D341Med (cell line): ENCODE measurements at places on chromosomes 5 and 9.

GRCh38 chr5:21862986-21863385 lies 990.2 kb downstream of the CDH12 start:
- no peak for DNase-seq

DNA sequence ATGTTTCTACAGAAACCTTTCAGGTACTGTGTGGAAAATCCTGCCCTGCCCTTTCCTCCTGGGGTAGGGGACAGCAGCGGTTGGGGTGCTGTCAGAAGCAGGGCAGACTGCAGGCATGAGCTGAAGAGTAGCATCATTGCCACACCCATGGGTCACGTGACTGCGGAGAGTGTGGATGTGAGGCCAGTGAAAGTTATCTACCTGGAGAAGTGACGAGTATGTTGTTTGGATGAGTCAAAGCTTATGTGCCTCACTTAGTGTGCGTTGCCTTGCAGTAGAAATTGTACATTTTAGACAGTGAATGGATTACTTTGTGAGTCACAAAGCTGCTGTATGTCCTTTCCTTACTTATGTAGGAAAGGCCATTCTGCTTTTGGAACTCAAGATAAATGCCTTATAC lies 21.7 kb upstream of the ACTBL2 start:
- DNase-seq, result no peak

DNA sequence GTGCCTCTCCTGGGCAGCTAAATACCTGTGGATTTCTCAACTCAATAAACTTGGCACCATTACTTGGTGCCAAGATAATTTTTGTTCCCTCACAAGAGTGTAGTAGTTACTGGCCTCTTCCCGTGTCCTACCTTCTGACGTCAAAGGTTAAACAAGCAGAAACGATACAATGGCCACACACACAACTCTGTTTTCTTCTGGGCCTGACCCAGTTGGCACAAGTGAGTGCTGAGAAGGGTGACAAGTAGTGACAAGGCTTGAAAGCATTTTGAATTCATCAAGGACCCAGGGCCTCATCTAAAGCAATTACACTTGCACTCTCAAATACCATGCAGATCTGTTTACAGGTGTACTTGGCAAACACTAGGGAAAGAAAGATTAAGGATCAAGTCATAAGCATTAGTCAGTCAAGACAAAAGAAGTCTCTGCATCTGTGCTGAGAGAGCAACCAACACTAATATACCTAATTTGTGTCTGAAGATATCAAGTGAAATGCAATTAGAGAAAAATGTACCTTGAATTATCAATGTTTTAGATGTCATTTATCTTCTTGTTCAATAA lies 30.8 kb downstream of the RASEF start:
- DNase-seq, result no peak

GRCh38 chr9:121844098-121844497 lies 192.7 kb downstream of the DAB2IP start:
- DNase-seq, result no peak

DNA sequence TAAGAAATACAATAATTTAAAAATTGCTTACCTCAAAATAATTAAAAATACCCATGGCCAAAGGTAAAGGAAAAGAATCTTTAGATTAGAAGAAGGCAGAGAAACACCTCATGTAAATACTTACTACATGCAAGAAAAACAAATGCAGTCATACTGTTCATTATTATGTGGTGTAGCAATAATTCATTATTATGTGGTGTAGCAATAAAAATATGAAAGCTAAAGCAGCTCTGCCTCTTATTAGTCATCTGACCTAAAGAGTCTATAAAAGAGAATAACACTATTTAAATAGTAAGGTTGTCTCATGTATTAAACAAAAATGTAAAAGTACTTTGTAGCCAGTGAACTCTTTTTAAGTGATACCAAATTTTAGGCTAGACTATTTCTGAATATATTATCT lies 6.6 kb downstream of the DTWD2 start:
- no peak for DNase-seq

- no peak for DNase-seq
Observed at GRCh38 chr5:157371655-157372471, 88.2 kb upstream of the NIPAL4 start.

DNA sequence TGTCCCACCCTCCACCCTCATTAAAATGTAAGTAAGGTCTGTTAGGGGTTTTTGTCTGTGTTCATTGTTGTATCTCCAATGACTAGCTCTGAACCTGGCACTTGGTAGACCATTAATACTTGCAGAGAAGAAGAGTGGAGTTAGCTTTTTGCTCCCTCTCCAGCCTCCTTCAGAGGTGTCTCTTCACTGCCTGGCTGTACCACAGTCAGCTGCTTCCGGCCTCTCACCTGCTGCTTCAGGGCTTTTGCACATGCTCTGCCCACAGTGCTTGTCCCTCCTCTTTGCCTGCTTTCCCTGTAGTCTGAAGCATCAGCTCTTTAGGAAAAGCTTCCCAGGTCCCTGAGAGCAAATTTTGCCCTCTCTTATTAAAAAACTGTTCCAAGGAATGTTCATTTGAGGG lies 83.6 kb downstream of the SNX24 start:
- no peak for DNase-seq

- DNase-seq, result peak; percentile 4
Observed at GRCh38 chr5:132020568-132021339, 9.3 kb upstream of the ACSL6 start.

GRCh38 chr5:41842777-41843176 lies 27.4 kb downstream of the OXCT1 start:
- no peak for DNase-seq

DNA sequence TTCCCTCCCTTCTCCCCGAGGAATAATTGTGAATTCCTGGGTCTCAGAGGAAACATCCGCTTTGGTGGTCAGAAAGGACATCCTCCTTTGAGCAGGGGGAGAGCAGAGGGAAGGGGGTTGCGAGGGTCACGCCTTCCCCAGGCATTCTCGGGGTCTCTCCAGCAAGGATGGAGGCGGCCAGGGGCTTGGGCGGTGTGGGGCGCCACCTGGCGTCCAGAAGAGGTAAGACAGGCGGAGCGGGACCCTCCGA lies 129.1 kb downstream of the KCNIP1 start:
- DNase-seq, result peak; percentile 84

DNA sequence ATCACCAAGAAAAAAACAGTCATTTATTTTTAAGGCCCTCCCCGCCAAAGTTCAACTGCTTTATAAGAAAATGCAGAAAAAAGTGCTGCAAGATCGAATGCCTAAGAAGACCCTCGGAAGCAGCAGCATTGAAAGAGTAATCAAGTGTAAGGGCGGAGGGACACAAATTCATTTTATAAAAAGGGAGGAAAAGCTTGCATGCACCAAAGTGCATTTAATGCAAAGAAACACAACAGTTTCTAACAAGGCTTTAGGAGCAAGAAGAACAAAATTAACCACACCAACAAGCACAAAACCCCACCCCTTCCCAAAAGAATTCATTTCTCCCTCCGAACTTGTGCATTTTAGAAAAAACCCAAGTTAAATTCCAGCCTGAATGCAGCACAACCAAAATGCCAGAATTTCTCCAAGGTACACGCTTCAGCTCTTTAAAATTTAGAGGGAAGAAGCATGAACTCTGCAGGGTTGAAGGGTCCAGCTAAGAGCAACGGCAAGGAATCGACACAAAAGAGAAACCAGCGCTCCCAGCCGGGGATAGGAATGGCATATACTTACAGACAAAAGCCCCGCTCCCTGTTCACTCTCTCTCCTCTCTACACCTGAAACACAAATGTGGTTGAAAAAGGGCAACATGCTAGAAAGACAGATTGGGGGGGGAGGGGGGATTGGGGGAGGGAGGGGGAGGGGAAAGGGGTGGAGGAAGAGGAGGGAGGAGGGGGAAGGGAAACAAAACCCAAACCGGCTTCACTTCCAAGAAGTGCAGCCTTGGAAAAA lies at the start of gene NREP:
Gene NREP, minus strand, starts transcription at position 614 of the 774 bp plus-strand sequence. CDS start 1,422 bp downstream, outside the sequence.
- no peak for DNase-seq

- DNase-seq, result no peak
Observed at GRCh38 chr5:111134087-111134486, 41.9 kb downstream of the WDR36 start.

DNA sequence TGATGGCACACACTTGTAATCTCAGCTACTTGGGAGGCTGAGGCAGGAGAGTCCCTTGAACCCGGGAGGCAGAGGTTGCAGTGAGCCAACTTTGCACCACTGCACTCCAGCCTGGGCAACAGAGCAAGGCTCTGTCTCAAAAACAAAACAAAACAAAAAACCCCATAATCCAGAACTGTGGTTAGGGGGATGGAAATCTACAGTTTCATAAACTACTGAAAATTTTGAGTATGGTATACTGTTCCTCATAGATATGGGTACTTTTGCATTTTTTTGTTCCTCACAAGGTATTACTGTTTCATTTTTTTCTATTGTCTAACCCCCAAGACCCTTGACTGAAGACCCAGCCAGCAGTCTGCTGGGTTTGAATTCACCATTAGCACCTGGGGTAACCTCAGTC lies 52.2 kb upstream of the MAP3K1 start:
- no peak for DNase-seq

DNA sequence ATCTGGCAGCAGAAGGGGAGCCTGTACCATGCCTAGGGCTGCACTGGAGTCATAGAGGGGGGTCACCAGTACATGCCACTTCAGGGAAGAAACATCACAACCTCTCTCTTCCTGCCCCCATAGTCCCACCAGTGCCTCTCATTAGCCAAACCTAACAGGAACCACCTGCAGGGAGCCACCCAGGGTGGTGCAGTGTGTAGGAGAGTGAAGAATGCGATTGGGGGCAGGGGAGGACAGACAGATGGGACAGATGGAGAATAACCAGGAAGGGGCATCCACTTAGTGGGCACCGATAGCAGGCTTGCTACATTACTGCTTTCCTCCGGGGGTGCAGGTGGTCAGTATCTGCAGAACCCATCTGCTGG lies 19.2 kb downstream of the DAPK1 start:
- DNase-seq, result no peak

DNA sequence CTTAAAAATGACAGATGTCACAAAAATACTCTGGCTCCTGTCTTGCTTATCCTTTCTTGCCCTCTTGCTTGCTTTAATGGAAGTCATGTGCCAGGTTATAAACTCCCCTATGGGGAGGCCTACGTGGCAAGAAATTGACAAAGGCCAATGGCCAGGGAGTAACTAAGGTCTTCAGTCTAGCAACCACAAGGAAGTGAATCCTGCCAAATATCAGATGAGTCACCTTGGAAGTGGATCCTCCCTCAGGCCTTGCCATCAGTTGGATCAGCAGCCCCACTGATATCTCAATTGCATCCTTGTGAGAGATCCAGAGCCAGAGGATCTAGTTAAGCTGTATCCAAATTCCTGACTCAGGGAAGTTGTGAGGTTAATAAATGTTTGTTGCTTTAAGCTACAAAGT lies 82.8 kb downstream of the CAAP1 start:
- DNase-seq, result no peak

GRCh38 chr9:135602789-135603481 lies 36.4 kb downstream of the GLT6D1 start:
- DNase-seq, result peak; percentile 72

- peak; percentile 78 for DNase-seq
Observed at GRCh38 chr9:113901221-113901688, 25.1 kb downstream of the ZNF618 start.

GRCh38 chr5:136674178-136674577 lies 308.8 kb upstream of the TRPC7 start:
- DNase-seq, result no peak

DNA sequence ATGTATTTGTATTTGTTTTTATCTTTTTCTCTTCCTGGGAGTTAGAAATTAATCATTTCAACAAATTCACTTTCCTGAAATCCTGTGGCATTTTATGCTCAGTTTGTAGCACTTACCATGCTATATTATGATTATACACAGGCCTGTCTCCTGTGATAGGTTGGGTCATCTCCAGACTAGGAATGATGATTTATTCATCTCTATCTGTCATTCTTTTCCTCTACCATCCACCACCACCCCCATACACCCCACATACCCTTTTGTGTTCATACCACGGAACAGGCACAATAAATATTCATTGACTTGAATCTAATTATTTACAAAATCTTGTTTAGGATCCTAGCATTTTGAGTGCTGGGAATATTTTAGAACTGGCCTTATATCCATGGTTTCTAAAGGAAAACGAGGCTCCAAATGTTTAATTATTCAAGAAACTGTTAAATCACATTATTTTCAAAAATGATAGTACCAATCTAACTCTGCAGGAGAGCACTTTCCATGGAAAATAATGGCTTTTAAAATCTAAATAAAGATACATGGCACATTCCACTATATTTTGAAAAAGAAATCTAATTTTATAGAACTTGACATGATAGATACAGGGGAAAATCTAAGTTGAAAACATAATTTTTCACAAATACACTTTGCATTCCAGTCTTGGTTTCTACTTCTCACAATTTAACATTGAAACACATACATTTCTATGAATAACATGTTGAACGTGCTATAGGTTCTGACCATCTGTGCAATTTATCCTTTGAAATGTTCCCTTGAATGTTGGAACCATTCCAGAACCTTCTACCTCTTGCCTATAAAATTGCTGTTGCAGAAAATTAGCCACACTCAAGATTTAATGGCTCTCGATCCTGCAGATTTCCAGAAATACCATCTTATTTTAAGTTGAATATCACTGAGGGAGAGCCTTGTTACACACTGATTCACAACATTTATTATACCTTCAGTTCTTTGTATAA lies 89.3 kb downstream of the STARD4 start:
- DNase-seq, result no peak

DNA sequence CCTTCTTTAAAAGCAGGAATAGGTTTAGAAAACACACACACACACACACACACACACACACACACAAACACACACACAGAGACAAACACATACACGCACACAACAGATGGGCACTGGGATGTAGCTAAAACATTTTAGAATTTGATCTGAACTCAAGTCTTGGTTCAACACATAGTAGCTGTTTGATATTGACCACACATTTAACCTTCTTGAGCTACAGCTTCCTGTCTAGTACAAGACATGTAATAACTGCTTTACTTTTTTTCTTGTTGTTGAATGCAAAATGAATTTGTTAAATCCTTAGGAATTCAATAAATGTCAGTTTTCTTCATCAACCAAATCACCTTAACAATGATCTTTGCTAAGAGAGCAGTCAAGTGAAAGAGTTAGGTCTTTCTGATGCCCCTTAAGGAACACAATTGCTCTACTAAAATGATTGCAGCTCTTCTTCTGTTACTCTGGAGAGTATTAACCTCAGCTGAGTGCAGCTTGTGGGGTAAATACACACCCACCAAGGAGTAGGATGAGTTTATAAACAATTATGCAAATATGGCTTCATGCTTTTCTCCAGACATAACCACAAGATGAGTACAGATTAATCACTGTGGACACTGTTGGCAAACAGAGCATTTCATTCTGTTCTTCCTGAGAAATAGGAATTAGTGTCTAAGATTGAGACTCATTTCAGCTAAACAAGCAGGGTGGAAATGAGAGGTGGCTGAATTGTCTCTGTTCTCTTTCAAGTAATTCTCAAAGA lies 302.9 kb upstream of the PAPPA start:
- no peak for DNase-seq

- no peak for DNase-seq
Observed at GRCh38 chr9:15720861-15721260, 168.0 kb downstream of the CCDC171 start.

- DNase-seq, result no peak
Observed at GRCh38 chr5:90293931-90294330, 115.6 kb downstream of the CETN3 start.

DNA sequence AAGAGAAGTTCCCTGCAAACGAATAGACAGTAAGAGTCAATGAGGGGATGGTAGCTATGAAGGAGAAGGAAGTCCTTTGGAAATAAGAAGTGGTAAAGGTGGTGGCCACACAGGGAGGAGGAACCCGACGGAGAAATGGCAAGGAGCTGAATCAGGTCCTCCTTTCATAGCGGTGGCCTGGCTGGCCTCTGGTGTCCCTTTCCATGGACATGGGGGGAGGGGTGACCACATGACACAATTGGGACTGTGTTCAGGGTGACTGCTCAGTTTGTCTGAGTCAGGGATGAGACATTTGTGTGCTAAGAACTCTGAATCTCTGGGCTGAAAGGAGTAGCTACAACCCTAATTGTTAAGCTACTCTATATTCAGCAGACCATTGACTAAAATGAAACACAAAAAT lies 28.7 kb upstream of the TIMD4 start:
- DNase-seq, result no peak
